H4 (cell line): ENCODE measurements at places on chromosomes 5 and 9. TPM values are rescaled to one million over a fixed set of nuclear protein-coding genes. Genes with fewer than 3 reads are reported as not detected.

DNA sequence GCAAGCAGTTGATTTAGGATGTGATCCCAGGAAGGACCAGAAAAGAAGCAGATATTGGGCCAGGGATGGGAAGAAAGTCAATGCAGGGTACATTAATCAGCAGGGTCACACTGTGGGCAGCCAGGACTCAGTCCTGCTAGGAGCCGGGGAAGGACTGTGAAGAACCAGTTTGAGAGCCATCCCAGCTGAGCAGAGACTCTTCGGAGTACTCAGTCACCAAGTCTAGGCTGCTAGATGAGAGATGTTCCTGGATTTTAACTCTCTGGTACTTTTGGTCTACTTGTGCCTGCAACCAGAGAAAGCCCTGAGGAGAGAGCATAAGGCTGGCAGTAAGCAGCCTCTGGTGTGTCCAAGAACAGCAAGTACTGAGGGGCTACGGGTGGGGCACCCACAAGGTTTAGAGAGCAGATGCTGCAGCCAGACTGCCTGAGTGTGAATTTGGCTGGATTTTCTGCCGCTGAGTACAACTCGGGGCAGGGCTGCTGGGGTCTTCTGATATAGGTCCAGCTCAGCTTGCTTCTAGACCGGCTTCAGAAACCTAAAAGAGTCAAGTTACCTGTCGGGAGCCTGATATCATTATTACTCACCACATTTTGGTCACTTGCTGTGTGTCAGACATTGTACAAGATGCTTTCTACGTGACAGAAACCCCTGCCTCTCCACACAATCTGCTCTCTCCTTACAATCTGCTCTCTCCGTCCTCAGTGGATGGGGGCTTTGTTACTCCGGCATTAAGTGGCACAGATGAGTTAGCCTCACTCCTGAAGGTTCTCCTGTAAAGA lies 250.2 kb upstream of the GAS1 start:
- DNase-seq, result no peak

DNA sequence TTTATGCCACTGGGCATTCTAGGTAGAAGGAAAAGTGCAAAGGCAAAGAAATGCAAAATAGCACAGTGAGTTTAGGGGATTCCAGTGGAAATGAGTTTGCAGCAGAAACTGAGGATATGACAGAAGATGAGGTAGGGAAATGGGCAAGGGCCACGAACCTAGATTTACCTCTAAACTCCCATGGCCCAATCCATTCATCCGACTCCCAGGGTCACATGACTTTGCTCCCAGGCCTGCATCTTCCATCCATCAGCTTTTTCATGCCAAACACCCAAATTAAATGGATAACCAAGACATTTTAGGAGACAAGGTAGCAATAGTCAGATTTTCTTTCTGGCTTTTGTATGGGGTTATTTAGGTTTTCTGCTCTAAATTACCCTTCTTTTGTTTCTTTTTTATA lies 22.2 kb upstream of the FABP6 start:
- no peak for DNase-seq

GRCh38 chr5:175709276-175709781 lies 51.5 kb downstream of the HRH2 start:
- DNase-seq, result no peak

DNA sequence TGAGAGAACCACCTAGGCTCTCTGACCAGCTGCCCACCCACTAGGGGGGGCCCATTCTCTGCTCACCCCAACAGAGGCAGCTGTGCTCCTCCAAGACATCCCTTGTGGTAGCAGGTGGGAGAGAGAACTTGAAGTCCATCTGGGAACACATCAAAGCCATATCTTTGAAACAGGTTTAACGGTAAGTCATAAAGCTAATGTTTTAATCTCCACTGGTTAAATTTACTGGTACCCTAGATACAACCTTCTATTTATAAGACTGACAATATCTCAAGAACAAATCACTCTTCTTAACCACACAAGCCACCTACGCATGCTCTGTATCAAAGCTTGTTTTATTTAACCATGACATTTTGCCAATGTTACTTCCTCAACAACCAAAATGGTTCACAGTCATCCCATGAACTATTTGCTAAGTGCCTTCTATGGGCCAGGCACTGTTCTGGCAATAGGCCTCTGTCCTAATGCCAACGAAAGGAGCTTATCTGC lies 20.4 kb downstream of the AUH start:
- no peak for DNase-seq

ADCY2 gene
- total RNA-seq, result 0.04 TPM in 1 of 2 replicates, not detected in the other
